Ascending aorta (tissue), 2 donors: ENCODE measurements at places on chromosomes 3 and 15. TPM values are rescaled to one million over a fixed set of nuclear protein-coding genes. Genes with fewer than 3 reads are reported as not detected.

The OXTR gene
- 150 TPM for total RNA-seq

The AGBL1 gene
- not detected for total RNA-seq

The ADPRH gene
- total RNA-seq, result 32.1 TPM

The PPP1R14D gene
- total RNA-seq, result not detected

The TGFBR2 gene
- total RNA-seq, result 343 TPM

The CCPG1 gene
- 44.5 TPM for total RNA-seq

The MESP2 gene
- total RNA-seq, result not detected

The CCK gene
- not detected for total RNA-seq

The LRRIQ4 gene
- total RNA-seq, result not detected

The FETUB gene
- not detected for total RNA-seq

The SPTSSB gene
- not detected for total RNA-seq

DNA sequence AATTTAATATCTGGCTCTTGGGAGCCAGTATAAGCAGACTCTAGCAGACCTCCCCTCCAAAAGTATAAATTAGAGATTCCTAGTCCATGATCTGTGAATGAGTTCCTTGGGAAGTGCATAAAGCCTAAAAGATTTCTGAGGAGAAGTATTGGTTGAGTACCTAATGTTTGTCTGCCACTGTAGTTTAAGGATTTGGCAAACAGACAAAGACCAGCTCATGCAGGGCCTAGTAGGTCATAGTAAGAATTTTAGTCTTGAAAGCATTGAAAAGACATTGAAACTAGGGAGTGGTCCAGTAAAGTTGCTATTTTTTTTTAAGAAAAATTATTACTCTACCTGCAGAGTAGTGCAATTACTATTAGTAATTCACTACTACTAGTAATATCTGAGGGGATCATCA is 67.5 kb downstream of the SPRED1 start:
- no peaks in the 10 kb centered on the region for H3K27me3 ChIP-seq
- no peaks in the 10 kb centered on the region for H3K36me3 ChIP-seq
- no peak overlapping the region for H3K4me3 ChIP-seq
- no peak for DNase-seq
- H3K27ac ChIP-seq, result no peak overlapping the region

- no peaks in the 10 kb centered on the region for H3K4me1 ChIP-seq
- H3K4me3 ChIP-seq, result peak within 1 kb of the TSS; percentile 77
- DNase-seq, result peak; percentile 86
- H3K27me3 ChIP-seq, result no peaks in the 10 kb centered on the region
- H3K36me3 ChIP-seq, result no peaks in the 10 kb centered on the region
- H3K27ac ChIP-seq, result peak within 1 kb of the TSS; percentile 99
Measured at GRCh38 chr15:29822100-29822683, at the start of gene TJP1. TSS of gene TJP1 (minus strand) at chr15:29822468. CDS start at chr15:29822028, 440 bp downstream.

DNA sequence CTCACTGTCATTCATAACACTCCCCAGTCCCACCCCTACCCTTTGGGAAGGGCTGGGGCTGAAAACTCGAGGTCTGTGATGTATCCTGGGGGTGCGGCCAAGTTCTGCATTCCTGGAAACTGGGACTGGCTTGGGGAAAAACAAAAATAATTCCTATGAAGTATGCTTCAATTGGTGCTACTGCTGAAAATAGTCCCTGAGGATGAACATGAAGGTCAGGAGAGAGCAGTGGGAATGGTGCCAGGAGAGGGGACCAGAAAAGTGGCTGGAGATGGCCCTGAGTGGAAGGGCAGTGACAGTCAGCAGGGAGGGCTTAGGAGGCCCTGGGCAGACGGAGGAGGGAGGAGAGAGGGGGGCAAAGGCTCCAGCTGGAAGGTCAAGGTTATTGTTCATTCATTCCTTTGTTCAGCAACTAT is 4.8 kb upstream of the ISLR start:
- H3K4me1 ChIP-seq, result peaks cover 6% of the 10 kb centered on the region
- no peaks in the 10 kb centered on the region for H3K36me3 ChIP-seq
- no peak overlapping the region for H3K27ac ChIP-seq
- DNase-seq, result no peak

DNA sequence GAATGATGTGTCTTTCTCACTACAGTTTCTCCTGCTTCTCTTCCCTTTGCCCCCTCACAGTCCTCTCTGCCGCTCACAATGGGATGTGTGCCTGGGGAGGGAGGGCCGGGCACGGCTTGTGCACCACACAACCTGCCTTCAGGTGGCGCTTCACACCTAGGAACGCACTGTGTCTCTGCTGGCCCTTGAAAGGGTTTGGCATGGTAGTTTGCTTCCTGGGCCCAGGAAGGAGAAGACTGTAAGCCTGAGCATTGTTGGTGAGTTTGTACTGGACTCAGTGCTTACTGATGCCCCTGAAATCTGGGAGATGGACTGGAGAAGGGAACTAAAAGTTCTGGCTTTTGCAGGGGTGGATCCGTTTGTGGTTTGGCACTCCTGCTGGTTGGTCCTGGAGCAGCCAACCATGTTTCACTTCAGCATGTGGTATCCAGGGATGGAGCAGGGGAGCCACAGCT is 9.2 kb downstream of the ALPK3 start:
- H3K27ac ChIP-seq, result no peak overlapping the region
- DNase-seq, result peak; percentile 61
- no peaks in the 10 kb centered on the region for H3K27me3 ChIP-seq
- peaks cover 7% of the 10 kb centered on the region for H3K36me3 ChIP-seq
- H3K4me3 ChIP-seq, result no peak overlapping the region

DNA sequence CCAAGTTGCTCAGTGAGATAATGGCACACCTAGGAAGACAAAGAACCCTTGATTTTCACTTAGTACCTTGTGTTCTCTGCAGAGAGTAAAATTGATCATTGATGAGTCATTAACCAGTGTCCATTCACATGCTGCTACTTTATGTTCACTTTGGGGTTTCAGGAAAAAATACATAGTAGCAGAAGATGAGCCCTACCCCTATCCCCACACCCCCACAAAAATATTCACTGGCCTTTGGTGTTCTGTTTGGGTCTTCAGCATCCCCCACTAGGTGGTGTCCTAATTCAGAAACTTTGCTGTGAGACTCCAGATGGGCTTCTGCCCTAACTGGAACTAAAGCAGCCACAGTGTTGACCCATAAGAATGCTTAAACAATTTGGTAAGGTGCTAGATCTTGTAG is 178.8 kb downstream of the KLHL25 start:
- H3K27me3 ChIP-seq, result no peaks in the 10 kb centered on the region
- no peak for DNase-seq
- H3K4me1 ChIP-seq, result peaks cover 16% of the 10 kb centered on the region
- no peak overlapping the region for H3K4me3 ChIP-seq

GRCh38 chr3:11060500-11061251 is 68.1 kb downstream of the SLC6A1 start:
- peak; percentile 79 for DNase-seq
- H3K27me3 ChIP-seq, result no peaks in the 10 kb centered on the region
- H3K4me3 ChIP-seq, result peak overlapping the region; percentile 4

GRCh38 chr3:150925751-150926201 is 20.5 kb upstream of the MINDY4B start:
- no peak overlapping the region for H3K27ac ChIP-seq
- no peak overlapping the region for H3K4me3 ChIP-seq
- no peaks in the 10 kb centered on the region for H3K4me1 ChIP-seq
- no peaks in the 10 kb centered on the region for H3K27me3 ChIP-seq
- no peaks in the 10 kb centered on the region for H3K36me3 ChIP-seq
- no peak for DNase-seq

- no peaks in the 10 kb centered on the region for H3K4me1 ChIP-seq
- no peak for DNase-seq
- H3K27me3 ChIP-seq, result no peaks in the 10 kb centered on the region
- H3K4me3 ChIP-seq, result no peak overlapping the region
Measured at GRCh38 chr15:61318802-61319525, 89.9 kb upstream of the RORA start.

- no peak overlapping the region for H3K27ac ChIP-seq
- no peaks in the 10 kb centered on the region for H3K4me1 ChIP-seq
- no peak overlapping the region for H3K4me3 ChIP-seq
- no peaks in the 10 kb centered on the region for H3K27me3 ChIP-seq
- no peaks in the 10 kb centered on the region for H3K36me3 ChIP-seq
Measured at GRCh38 chr3:31132132-31132769, 237.8 kb upstream of the GADL1 start.

DNA sequence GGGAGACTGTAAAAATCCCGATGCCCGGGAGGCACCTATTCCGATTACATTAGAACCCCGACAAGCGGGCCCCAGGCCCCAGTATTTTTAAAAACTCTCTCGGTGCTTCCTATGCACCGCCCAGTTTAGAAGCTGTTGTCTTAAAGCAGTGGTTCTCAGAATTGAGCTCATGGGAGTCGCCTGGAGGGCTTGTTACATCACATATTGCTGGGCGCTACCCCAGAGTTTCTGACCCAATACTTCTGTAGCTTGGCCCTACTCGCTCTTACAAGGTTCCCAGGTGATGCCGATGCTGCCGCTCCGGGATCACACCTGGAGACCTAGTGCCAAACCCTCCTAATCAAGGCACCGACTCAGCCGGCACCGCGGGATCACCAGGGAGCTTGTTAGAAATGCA is 35.2 kb downstream of the CPN2 start:
- H3K36me3 ChIP-seq, result no peaks in the 10 kb centered on the region
- H3K4me3 ChIP-seq, result peak overlapping the region; percentile 53
- H3K27me3 ChIP-seq, result no peaks in the 10 kb centered on the region
- DNase-seq, result no peak

GRCh38 chr3:47594792-47595191 is 16.1 kb upstream of the CSPG5 start:
- H3K4me3 ChIP-seq, result no peak overlapping the region
- H3K27me3 ChIP-seq, result no peaks in the 10 kb centered on the region
- no peak overlapping the region for H3K27ac ChIP-seq
- no peak for DNase-seq
- H3K36me3 ChIP-seq, result peaks cover 21% of the 10 kb centered on the region

- no peak for DNase-seq
- H3K4me3 ChIP-seq, result no peak overlapping the region
- H3K36me3 ChIP-seq, result no peaks in the 10 kb centered on the region
- no peaks in the 10 kb centered on the region for H3K27me3 ChIP-seq
- H3K4me1 ChIP-seq, result peaks cover 4% of the 10 kb centered on the region
Measured at GRCh38 chr3:73070675-73071575, 9.5 kb downstream of the EBLN2 start.

- H3K4me3 ChIP-seq, result no peak overlapping the region
- H3K27ac ChIP-seq, result peak overlapping the region; percentile 98
- DNase-seq, result peak; percentile 98
- H3K27me3 ChIP-seq, result no peaks in the 10 kb centered on the region
Measured at GRCh38 chr15:65087873-65088642, 11.5 kb downstream of the KBTBD13 start.

DNA sequence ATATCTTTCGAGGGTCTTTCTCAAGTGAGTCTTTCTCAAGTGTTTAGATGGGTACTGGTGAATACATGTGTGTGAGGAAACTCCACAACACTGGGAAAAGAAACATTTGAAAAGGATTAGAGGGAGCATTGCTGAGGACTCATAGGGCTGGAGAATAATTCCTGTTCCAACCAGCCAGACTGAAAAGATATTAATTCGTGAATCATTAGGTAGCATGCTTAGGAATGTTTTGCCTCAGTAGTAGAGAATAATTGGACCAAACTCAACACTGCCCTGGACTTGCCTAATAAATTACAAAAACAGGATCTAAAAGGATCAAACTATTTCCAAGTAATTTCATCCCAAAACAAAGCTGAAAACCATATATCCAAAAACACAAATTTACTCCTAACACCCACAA is 17.3 kb downstream of the PP2D1 start:
- no peak overlapping the region for H3K27ac ChIP-seq
- no peak overlapping the region for H3K4me3 ChIP-seq
- H3K4me1 ChIP-seq, result no peaks in the 10 kb centered on the region
- DNase-seq, result no peak

DNA sequence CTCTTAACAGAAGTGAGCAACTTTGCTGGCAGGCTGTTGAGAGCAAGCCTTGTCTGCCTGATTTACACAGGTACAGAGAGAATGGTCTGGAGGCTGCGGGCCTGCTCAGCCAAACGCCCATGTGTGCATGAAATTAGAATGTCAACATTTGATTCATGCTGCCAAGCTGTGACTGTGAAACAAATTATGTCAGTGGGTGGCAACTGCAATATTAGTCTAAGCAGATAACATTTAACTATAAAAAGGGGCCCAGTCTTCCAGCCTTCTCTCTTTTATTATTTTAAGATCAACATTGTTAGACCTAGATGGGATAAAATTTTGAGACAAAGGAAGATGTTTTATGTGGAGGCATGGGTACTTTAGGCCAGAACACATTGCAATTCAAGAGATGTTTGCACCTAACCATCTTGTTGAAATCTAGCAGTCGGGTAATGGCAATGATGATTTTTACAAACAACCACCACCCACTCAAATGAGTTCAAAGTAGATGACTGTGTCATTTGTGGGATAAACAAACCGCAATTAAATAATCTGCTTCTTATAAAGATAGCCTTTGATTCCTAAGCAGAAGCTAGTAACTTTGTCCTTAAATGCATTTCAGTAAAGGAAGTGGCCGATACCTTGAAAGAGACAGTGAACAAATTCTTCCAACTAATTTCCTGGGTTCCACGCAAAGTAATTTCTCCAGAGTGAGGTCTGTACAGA is 70.2 kb downstream of the FOXB1 start:
- no peaks in the 10 kb centered on the region for H3K36me3 ChIP-seq
- H3K27ac ChIP-seq, result no peak overlapping the region
- no peaks in the 10 kb centered on the region for H3K4me1 ChIP-seq
- no peaks in the 10 kb centered on the region for H3K27me3 ChIP-seq
- DNase-seq, result no peak

DNA sequence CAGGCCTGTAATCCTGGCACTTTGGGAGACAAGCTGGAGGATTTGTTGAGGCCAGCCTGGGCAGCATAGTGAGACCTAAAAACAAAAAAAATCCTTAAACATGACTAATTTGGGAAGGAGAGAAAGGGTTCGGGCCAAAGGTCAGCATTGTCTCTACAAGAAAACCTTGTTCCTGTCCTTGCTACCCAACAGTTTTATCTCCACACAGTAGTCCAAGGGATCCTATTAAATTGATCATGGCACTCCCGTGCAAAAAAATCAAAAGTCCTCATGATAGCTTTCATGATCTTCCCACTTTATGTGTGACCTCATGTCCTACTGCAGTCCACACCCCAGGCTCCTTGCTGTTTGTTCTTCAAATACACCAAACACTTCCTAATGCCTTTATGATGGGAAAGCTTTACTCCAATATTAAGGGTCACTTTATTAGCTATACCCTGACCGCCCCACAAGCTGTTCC is 4.2 kb downstream of the RPL15 start:
- H3K4me3 ChIP-seq, result no peak overlapping the region
- peaks cover 12% of the 10 kb centered on the region for H3K4me1 ChIP-seq
- no peaks in the 10 kb centered on the region for H3K27me3 ChIP-seq
- DNase-seq, result no peak
- H3K27ac ChIP-seq, result no peak overlapping the region

DNA sequence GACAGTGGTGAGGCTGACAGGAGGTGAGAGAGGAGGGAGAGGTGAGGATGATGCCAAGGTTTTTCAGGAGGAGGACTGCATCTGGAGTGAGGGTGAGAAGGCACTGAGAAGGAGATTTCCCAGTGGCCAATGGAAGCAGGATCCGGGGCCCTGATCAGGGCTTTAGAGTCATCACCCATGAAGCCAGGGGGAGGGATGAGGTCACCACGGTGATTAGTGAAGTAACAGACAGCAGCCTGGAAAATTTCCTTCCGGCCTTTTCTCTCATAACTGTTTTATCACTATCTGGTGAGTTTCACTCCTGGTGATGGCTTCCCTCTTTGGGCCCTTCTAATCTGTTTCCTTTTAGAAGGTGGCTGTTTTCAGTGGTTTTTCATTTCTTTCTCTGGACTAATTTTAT is 80.5 kb upstream of the WNT5A start:
- no peak overlapping the region for H3K4me3 ChIP-seq
- no peaks in the 10 kb centered on the region for H3K36me3 ChIP-seq
- no peaks in the 10 kb centered on the region for H3K4me1 ChIP-seq
- no peaks in the 10 kb centered on the region for H3K27me3 ChIP-seq
